ENCODE measurements at places on chromosomes 3 and 15.

DNA sequence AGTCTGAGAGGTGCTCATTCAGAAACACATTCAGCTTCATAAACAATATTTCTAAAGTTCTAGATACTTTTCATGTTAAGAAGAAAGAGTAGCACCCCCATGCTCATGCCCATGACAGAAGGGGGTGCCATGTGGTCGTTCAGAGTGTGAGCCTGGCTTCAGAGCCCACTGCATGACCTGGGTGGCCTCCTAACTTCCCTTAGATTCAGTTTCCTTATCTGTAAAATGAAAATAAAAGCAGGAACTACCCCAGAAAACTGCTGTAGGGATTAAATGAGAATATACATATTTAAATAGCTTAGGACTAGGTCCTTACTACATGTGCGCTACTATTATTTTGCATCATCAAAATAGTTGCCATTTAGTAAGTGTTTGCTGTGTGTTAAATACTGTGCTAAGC lies 69.2 kb downstream of the ABHD5 start:
- DNase-seq: no peak

DNA sequence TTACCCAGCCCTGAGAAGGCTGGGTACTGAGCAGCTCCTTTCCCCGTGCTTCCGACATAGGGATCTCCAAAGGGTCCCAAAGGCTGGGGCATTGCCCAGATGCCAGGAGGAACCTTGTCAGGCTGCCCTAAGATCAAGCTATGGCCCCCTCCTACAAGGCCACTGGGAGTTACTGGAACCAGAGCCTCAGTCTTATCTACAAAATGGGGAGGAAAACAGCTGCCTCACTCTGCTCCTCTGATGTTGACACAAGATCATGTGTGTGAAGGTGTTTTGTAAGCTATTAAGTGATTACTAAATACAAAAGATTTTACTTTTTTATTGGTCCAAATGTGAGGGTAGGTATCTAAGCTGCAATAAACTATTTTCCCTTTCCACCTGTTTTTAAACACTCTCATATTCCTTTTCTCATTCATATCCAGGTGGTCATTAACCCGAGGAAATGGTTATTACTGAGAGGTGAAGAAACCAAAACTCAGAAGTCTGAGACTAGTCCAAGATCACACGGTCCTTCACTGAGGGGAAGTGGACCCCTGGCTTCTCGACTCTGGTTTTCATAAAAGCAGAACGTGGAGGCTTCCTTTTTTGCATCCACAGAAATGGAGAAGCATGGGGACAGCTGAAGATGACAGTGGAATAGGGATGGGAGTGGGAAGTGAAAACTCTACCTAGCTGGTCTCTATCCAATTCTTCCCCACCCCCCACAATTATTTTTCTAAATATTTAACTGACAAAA lies 1.7 kb downstream of the ARPIN start:
- DNase-seq: no peak

DNA sequence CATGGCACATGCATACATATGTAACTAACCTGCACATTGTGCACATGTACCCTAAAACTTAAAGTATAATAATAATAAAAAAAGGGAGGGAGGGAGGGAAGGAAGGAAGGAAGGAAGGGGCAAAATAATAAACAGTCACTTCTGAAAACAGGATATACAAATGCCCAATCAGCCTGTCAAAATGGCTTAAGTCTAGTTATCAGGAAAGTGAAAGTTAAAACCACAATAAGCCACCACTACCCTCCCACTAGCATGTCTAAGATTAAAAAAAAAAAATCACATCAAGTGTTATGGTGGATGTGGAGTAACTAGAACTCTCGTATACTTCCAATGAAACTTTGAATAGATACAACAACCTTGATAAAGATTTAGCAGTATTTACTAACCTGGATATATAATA lies 145.6 kb upstream of the GMNC start:
- DNase-seq: no peak

DNA sequence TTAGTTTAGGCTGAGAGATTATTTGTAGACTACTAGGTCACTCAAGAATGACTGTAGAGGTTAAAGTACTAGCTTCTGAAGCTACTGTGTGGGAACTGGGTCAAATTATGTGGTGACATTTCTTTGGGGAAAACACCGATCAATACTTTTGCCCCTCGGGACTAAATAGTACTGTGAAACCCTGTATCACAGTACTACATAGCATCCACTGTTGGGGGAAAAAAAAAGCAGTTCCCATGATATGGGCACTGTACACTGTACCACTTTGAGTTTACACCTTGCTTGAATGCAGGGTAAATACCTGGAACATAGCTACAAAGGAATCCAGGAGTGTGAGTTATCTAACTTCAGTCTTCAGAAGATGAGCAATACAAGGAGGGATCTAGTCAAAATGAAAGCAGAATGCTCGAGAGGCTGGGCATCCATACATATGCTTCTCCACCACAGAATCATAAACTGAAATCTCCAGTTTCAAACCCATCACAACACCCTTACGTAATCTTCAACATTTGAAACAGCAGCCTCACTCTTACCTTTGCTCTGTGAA lies 311.4 kb downstream of the UNC13C start:
- no peak for DNase-seq

DNA sequence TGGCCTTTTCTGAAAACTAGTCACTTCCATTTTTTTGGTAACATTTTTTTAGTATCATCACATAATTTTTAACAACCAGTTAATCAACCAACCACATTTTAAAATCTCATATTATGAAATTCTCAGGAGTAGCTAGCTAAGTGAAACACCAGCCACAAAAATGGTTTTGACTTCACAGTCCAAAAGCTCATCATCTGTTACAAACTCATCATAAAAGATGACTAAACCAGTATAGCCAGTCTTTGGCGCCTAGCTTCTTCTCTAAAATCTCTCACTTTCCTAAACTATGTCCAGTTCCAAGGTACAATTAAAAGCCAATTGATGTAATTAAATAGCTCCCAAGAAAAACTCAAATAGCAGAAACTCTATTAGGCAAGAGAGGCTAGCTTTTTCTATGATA lies 88.2 kb upstream of the ZNF385D start:
- DNase-seq: no peak

DNA sequence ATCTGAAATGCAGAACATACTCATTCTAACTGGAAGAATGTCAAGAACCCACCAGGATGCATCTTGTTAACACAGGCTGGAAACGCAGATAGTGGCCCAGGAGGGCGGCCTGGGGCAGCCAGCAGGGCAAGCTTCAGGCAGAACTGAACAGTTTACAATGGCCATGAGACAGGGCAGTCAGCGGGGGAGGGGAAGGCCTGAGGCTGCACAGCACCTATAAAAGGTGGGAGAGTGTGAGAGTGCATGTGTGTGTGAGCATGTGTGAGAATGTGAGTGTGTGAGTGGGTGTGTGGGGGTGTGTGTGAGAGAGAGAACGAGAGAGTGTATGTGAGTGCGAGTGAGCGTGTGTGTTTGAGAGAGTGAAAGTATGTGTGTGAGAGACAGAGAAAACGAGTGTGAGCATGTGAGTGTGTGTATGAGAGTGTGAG lies 26.8 kb upstream of the SLCO2A1 start:
- no peak for DNase-seq

- no peak for DNase-seq
Measured at GRCh38 chr3:67228136-67228535, 230.0 kb downstream of the KBTBD8 start.

DNA sequence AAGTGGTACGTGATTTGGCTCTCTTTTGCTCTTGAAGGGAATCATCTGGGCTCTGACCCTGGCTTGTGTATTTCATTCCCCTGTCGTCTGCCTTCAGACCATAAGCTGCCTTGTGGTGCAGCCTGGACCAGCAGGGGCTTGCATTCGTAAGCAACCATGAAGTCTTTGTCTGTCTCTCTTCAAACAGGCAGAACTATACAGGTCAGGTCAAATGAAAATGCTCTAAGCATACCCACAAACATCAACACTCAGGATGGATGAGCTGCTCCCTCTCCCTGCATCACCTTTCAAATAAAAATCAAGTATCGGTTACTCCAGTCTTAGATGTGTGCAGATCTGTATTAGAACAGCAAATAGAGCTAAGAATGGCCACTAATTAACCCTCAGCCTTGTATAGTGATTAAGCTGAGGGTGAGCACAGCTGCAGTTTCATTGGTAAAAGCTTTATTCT lies 268.6 kb upstream of the UBE2E1 start:
- DNase-seq: no peak

DNA sequence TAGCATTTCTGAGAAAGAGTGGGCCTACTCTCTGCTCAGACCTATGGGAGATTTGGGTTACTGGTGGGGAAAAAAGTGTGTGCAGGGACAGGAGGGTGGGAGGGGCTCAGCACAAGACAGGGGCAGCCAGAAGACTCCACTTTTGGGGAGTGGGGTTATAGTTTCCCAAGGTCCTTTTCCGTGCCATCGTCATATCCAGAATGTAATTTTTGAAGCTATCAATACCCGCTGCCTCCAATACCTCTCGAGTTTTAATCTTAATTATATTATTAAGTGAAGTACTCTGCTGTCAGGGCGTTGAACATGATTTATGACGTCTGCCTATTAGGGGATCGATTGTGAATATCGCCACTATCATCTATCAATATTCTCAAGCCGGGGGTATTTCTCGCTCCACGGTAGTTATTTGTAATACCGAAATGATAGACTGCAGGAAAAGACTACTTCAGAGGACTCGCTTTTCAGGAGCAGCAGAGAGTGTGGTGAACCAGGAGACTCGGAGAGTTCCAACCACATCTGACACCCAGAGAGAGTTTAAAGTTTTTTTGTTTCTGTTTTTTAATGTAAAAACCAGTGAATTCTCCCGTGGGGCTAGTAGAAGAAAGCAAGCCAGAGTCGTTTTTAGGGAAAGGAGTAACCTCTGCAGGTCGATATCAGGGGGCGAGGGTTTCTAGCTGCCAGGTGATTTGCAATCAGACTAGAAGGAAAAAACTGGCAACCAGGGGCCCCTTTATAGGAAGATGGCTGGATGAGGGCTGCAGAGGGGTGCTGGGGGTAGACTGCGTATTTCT lies 20.6 kb downstream of the NR2F2 start:
- DNase-seq: no peak

DNA sequence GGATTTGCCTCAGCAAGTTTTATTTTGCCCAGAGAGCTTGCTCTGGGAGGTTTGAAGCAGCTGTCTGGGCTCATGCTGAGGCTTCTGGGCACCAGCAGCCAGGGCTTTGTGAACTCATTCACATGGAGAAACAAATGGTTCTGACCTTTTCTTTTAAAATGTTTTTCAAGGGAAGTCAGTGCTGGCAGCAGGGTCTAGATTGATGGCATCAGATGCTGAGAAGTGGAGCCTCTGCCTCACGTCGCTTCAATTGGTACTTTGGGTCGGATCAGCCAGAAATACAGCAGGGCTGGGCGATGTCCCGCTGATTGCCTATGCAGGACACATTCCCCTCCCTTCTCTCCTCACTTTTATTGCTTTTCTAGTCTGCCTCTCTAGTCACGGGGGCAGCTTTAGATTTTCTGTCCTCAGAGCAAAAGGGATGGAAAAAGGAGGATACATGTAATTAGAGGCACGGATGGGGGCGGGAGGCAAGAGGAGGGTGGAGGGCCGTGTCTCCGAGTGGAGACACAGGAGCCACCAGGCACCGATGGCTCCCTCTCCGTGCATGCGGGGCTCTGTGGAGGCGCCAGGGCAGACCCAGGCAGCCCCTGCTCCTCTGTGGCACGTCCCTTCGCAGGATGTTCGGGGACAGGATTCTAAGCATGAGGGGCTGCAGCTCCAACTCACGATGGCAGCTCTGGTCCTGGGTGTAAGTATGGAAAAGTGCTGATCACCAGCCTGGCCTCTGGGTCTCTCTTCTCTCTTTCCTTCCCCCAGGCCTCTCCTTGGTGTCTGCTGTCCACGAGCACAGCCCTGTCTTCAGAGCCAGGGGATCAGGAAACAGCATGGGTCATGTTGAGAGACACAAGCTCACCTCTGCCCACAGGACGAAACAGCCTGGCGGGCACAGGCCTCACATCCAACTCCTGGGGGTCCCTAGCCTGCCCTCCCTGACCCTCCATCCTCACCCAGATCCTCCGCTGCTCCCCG lies 116.1 kb downstream of the FAM43A start:
- no peak for DNase-seq

DNA sequence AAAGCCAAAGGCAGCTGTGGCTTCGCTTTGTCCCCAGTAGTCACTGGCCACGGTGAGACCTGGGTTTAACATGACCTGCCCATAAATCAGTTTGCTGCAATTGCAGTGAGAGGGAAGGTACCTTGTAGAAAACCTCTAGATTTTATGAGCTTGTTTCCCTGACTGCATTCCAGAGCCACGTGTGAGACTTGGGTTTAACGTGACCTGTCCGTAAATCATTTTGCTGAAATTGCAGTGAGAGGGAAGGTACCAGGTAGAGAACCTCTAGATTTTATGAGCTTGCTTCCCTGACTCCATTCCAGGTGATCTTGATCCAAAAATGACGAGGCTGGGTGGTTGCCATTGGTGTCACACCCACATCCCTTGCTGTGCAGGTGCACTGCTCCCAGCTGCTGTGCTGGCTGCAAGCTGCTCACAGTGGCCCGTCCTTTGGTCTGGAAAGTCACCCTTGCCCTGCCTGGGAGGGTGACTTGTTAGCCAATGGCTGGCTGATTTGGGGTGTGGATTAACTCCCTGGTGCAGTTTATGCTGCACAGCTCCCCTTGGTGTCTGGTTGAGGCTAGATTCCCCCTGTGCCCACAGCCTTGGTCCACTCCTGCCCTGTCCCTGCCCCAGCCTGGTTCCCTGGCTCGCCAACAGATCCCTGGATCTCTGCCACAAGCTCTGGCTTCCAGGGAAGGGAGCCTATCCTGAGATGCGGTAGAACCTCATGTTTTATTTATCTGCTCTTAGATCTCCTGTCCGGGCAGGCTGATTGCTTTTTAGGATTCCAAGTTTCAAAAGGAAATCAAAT lies 192.7 kb upstream of the CTDSPL start:
- DNase-seq: no peak

DNA sequence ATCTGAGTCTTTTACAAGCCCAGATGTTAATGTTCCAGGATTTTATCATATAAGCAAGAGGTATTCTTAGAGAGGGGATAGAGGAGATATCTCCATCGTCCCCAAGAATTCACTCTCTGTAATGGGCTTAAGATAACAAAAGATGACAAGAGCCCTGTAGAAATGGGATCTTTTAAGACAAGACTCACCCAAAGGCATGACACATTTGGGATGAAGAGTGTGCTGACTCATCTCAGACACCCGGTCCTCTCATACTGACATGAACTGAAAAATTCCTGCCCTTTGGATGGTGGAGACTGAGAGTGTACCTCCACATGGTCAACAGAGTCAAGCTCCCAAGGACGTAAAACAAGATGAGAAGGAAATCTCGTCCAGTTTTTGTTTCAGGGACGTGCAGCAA lies 11.0 kb downstream of the LEKR1 start:
- DNase-seq: no peak

GRCh38 chr3:15327941-15328340 lies 4.4 kb downstream of the SH3BP5 start:
- no peak for DNase-seq

DNA sequence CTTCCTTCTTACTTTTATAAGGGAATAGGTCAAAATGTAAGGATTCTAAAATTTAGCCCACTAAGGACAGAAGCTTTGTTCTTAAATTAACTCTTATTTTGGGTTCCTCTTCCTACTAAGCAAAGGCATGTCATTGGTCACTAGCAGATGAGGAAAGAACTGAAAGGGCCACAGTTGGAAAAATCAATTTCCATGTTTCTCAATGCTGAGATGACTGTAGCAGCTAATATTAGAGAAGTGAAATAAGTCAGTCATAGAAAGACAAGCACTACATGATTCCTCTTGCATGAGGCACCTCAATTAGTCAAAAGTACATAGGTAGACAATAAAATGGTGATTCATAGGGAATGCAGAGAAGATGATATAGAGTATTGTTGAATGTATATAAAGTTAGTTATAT lies 353.7 kb downstream of the RSL24D1 start:
- no peak for DNase-seq

All from D721Med (cell line).